ENCODE measurements at places on chromosomes 2 and 18.

DNA sequence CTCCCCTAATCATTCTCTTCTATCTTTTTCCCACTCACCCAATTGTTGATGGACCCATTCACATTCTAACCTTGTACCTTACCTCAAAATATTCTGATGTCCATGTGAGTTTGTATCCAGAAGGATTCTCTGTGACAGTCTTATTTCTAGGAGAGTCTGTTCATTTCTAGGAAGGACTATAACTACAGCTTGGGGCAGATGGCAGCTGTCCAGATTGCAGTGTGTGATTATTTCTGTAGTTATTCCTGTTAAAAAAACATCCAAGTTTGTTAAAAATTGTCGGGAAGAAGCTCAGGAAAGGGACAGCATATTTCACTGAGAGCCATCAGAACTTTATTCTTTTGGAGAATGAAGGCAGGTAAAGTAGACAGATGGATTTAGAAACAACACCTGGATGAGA lies 142.6 kb downstream of the RAPGEF4 start:
- DNase-seq = no peak

GRCh38 chr2:46173636-46174250 lies 123.5 kb upstream of the EPAS1 start:
- DNase-seq = no peak

GRCh38 chr2:222753251-222753824 lies 81.9 kb downstream of the MOGAT1 start:
- no peak for DNase-seq

GRCh38 chr18:48318436-48318835 lies 90.7 kb downstream of the ZBTB7C start:
- DNase-seq = no peak

DNA sequence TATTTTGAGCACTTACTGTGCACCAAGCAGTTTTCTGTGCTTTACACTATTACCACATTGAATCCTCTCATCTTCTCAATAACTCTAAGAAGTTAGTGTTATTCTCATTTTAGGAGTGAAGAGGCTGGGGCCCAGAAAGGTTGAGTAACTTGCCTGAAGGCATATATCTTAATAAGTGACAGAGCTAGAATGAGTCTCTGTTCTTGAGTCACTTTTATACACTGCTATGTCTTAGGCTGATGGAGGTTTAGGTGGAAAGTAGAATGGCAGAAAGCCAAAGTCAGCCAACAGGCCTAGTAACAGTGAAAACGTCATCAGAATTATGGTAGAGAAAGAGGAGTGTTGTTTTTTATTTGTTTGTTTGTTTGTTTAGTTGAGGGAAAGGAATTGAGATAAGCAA lies 27.9 kb upstream of the RPE start:
- DNase-seq = no peak

GRCh38 chr2:6982934-6983589 lies 65.8 kb downstream of the RNF144A start:
- peak; percentile 8 for DNase-seq

- no peak for DNase-seq
Measured at GRCh38 chr2:66446941-66447340, 12.0 kb downstream of the MEIS1 start.

DNA sequence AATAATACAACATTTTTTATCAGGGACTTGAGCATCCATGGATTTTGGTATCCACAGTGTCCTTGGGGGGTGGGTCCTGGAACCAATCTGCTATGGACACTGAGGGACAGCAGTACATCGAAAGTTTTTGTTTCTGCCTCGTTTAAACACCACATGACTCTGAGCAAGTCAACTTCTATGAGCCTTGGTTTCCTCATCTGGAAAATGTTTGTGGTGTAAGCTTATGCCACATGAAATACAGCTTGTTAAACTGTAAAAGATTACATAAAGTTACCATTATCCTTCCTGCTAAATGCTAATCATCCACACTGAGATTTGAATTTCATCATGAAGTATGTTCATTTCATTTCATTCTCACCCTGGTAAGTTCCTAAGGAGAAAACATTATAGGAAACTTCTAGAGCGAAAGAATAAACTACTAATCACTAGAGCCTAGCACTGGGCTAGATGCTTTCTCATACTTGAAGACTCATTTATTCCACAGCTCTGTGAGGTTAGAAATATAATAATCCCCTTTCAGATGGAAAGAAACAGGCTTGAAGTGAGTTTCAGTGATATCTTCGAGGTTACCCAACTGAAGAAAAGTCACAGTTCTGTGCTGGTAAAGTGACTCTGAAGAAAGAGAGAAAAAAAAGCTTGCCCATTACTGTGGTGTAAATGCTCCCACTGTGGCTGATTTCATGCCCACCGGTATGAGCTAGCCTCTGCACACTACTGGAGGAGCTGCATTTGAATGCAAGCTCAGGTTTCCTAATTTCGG lies 29.2 kb downstream of the MCFD2 start:
- DNase-seq = no peak

- no peak for DNase-seq
Measured at GRCh38 chr18:77069931-77070330, 62.7 kb downstream of the MBP start.

DNA sequence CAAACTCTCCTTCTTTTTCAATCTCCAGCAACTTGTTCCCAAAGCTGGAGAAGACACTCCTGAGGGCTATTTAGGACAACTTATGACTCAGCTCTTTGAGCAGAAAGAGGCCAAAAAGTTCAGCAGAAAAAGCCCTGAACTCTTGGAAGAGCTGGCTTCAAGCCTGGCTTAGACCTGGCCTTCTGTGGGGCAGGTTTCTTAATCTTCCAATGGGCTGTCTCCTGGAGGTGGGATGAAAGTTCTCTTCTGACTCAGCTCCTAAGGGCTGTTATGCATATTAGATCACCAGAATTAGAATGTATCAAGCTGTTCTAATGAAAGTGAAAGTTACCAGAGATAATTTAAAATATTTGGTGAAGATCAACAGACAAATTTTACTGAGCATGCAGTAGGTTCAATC lies 129.4 kb downstream of the RAD51AP2 start:
- no peak for DNase-seq

- DNase-seq = no peak
Measured at GRCh38 chr2:218041302-218042168, 27.5 kb upstream of the RUFY4 start.

GRCh38 chr18:68234131-68234530 lies 480.8 kb downstream of the TMX3 start:
- DNase-seq = no peak

DNA sequence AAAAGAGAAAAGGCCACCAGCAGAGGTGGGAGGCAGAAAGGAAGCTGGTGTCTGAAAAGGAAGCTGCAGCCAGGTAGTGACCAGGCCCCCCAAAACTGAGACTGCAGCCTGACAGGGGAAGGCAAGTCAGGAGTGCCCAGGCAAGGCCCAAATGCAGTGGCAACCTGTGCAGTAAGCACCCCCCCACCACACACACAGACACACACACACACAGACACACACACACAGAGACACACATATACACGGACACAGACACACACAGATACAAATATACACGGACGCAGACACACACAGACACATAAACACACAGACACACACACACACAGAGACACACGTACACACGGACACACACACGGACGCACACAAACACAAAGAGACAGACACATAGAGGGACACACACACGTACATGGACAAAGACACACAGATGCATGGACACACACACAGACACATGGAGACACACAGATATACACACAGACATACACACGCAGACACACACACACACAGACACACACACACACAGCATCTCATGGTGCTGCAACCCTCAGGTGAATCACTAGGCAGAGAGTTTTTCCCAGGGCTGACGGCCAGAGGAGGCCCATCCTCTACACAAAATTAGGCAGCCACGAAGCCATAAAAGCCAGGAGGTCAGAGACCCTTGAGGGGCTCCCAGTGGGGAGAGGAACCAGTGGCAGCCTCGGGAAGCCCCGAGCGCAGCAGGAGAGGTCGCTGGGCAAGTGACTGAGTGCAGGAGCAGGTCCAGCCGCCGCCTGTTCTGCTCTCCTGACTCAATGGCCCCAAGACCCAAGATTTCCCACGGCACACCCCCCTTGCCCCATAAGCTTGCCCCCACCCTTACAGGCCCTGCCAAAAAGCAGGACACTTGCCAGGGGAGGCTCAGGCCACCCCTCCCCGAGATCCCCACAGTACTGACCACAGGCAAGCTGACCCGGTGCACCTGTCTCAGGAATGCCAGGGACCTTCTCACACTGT lies 6.3 kb downstream of the SDC1 start:
- DNase-seq = no peak

DNA sequence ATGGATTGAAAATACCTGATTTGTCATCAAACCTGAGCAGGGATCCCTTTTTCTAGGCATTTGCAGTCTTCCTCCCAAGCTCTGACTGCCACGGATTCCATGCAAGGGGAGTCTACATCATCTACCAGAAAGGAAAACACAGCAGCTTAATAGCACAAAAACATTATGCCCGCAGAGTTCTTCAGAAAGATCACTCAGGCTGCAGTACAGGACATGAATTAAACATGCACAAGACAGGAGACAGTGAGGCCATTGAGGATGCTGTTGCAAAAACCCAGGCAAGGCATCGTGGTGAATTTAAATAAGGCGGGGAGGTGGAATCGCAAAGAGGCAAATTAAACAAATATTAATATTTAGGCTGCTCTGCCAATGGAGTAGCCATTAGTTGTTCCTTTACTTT lies 88.5 kb downstream of the MRPS9 start:
- no peak for DNase-seq

DNA sequence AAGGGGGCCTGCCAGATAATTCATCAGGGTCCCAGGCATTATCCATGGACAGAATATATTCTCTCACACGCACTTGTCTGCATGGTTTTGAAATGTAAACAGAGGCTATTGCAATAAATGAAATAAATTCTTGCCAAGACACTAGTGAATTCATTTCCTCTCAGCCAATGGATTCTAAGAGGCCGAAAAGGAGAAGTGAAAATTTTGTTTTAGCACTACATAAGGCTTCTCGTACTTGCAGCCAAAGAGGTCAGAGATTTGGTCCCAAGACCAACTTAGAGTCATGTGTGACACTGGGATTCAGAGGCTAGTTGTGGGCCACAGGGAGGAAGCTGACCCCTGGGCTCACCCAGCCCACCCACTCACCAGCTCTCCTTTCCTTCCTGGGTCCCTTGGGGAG lies 184.1 kb upstream of the GLI2 start:
- no peak for DNase-seq

DNA sequence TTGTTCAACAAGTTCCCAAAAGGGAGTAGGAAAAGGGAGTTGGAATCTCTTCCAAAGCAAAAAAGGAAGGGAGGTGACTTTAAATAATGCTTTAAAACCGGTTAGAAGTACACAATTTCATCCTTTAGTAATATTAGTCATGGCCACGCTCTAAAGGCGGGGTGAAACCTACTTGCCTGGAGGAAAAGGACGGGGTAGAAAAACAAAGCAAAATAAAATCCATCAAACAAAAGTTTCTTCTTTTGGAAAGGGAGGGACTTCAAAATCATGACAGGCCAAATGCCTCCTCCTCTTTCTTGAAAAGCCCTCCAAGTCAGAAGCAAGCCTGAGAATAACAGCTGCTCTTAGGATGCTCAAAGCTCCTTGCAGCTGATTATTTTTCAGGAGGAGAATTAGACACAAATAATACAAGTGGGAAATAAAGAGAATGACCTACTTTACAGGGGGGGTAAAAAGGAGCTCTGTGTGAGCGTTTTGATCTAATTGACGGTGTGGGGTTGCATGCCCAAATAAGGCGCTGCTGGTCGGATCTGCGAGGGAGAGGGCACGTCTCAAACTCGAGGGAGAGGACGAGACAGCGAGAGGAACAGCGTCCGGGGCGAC lies 1.8 kb upstream of the NPAS2 start:
- DNase-seq = no peak

DNA sequence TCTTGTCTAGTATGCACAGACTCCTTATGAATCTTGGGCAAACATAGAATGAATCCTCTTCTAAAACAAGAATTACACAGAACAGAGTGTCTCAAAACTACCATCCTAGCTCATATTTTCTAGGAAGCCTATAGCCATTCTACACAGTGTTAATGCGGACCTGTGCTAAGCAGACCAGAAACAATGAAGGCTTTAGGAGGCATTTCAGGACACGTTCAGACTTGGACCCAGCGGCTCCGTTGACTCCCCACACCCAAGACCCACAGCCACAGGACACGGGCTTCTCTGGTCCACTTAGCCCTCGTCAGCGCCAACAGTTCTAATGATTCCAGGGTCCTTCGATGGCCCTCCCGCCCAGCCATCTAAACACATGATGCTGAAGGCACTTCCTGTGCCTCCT lies 182.2 kb downstream of the BCL11A start:
- DNase-seq = no peak

- peak; percentile 94 for DNase-seq
Measured at GRCh38 chr2:11669454-11670291, at the start of gene NTSR2. Gene NTSR2 (minus strand): TSS chr2:11670195. CDS start chr2:11670129, 66 bp downstream.

- no peak for DNase-seq
Measured at GRCh38 chr2:179068991-179069643, 19.2 kb upstream of the CCDC141 start.

DNA sequence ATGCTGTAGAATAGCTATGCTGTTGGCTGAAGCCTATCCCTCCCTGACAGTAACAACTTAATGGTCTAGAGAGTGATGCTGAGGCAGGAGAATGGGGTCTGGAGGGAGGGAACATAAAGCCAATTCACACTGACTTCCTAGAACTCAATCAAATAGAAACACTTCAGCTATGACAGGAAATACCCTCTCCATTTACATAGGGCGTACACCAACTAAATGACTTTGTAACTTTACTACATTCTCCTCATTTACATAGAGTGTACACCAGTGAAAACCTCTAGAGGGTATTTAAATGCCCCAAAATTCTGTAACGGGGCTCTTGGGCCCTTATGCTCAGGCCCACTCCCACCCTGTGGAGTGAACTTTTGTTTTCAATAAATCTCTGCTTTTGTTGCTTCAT lies 41.5 kb downstream of the YPEL5 start:
- no peak for DNase-seq

DNA sequence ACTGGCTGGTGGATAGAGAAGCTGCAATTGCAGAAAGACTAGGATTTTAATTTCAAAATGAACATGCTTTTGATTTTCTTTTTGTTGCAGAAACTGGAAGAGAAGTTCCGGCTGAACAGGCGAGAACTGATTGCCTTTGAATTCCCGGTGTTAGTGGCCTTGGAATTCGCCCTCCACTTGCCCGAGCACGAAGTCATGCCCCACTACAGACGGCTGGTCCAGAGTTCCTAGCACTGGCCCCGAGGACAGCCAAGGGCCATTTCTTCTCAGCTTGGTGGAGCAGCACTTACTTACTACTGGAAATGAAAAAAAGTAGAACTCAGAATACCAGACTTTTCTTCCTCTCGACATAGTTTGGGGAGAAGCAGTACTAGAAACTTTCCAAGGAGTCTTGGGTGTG lies 121.9 kb downstream of the CABLES1 start:
- no peak for DNase-seq

- DNase-seq = no peak
Measured at GRCh38 chr18:56233595-56233994, 404.8 kb downstream of the TXNL1 start.

- DNase-seq = no peak
Measured at GRCh38 chr2:222459983-222460382, 35.6 kb downstream of the SGPP2 start.

DNA sequence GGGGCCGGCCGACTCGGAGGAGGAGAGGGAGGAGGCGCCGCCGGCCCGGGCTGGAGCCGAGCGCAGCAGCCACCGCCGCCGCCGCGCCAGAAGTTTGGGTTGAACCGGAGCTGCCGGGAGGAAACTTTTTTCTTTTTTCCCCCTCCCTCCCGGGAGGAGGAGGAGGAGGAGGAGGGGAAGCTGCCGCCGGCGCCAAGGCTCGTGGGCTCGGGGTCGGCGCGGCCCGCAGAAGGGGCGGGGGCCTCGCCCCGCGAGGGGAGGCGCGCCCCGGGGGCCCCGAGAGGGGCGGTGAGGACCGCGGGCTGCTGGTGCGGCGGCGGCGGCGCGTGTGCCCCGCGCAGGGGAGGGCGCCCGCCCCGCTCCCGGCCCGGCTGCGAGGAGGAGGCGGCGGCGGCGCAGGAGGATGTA lies 316 bp downstream of the CRIM1 start:
- no peak for DNase-seq

Measured in ELF-1 (cell line).